ENCODE measurements at places on chromosomes 7 and 10.

- no peak for DNase-seq
Observed at GRCh38 chr7:134394056-134394455, 64.8 kb downstream of the AKR1B1 start.

DNA sequence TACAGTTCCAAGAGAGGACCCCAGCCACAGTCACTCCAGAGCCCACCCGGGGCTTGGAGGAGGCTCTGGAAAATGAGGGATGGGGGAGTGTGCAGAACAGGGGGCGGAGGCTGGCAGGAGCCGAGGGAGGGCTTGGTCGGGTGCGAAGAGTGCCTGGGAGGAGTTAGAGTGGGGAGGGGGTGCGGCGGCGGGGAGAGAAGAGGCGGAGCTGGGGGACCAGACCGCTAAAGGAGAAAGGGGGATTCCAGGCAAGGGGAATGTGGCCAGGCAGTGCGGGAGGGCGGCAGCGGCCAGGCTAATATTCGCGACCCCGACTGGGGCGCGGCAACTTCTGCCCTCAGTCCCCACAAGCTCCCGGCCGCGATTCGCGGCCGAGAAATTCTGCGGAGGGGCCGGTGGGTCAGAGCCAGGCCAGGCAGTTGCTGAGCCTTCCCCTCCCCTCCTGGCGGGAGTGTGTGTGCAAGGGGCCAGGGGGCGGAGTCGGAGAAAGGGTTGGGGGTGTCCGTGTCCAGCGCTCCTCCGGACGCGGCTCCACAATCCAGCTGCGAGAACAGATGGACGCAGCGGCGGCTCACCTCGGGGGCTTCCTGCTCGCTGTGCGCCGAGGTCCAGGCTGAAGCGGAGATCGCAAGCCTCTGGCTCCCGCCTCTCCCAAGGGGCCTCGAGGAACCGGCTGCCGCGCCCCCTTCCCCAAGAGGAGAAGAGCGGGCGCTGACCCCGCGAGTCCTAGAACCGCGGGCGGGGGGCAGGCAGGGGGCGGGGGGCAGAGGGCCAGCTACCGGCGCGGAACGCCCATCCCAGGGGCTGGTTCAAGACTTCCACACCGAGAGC is 612 bp upstream of the SLC18A3 start:
- no peak for DNase-seq

DNA sequence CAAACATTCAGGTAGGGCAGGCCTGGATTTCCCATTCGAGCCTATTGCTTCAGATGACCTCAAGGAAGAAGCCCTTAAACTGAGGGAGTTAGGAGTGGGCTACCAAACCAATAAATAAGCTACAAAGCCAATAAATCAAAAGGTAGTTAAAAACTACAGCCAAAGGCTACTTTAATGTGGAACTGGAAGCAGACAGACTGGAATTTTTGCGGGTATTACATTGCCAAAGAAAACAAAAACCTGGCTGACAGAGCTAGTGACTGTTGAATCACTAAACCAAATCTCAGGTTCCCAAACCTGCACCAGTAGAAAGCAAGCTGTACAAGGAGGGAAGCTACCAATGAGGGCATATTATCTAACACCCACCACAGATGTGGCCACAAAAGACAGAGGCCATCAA is 315.6 kb downstream of the GRM8 start:
- no peak for DNase-seq

DNA sequence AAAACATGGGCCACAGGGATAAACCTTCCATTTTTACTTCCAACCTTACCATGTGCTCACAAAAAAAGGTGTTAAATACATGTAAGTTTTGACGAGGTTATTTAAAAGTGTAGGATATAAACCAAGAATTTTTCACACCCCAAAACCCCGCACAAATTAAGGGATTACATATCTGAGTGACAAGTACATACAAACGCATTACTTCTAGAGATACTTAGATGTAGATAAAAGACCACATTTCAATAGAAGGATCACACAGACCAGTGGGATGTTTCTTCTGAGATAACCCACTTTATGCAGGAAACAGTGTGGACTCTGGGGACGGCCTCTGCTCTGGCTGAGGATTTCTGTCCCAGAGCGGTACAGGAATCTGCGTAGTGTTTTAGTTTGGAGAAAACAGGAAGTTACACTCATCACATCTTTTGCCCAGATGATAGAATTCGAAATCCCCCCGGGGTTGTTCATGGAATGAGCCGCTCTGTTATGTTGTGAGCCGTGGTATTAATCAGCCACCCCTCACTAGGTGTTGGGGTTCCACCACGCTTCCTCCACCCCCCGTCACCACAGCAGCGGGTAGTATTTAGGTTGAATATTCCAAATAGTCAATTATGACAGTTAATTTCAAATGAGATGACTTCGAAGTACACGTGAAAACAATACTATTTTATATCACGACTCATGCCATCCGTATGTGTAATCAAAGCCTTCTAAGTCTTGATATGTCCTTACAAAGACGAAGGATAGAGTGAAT is 1.3 kb upstream of the CUL1 start:
- DNase-seq = no peak

DNA sequence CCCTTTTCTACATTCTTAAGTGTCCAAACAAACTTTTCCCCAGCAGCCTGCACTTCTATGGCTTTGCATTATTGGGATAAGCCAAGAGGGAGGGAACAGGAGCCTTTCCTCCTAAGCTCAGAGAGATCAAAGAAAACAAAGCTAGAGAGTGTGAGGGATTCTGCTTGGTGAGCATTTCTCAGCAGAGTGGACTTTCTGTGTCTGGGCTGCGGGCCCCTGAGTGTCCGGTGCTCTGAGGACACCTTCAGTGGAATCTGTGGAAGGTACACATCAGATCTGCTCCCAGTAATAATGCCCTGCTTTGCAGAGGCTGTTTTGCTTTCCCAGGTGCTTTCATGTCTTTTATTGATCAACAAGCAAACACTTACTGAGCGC is 50.2 kb downstream of the KCNMA1 start:
- DNase-seq = no peak

DNA sequence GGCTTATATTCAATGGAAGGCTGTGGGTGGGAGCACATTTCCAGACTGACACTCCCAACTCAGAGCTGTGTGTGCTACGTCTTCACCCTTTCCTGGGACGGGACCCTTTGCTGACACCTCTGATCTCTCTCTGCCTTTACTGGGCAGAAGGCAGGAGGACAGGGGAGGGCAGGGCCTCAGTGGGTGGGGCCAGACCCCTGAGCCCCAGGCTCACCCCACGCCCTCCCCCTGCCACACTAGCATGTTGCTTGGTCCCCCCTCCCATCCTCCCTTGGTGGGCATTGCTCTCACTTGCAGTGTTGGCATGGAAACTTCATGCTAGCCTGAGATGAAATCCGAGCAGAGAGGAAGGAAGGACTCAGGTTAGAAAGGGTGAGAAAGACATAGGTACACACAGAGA is 18.4 kb downstream of the TMEM273 start:
- DNase-seq = no peak

GRCh38 chr7:37732253-37732652 is 48.7 kb downstream of the GPR141 start:
- no peak for DNase-seq

DNA sequence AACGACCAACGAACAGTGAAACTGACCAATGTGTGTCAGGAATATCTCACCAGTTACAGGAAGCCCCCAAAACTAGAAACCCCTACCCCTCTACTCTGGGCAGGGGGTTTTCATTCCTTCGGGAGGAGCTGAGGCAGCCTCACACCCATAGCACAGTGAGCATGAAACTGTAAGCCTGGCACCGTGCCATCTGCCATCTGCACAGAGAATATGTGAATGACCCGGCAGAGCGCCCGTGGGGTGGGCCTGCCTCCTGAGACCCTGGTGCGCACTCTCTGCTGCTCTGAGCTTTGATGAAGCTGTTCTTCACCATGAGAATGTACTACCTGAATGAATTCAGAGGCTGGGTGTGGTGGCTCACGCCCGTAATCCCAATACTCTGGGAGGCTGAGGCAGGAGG is 27.1 kb downstream of the DAGLB start:
- no peak for DNase-seq

DNA sequence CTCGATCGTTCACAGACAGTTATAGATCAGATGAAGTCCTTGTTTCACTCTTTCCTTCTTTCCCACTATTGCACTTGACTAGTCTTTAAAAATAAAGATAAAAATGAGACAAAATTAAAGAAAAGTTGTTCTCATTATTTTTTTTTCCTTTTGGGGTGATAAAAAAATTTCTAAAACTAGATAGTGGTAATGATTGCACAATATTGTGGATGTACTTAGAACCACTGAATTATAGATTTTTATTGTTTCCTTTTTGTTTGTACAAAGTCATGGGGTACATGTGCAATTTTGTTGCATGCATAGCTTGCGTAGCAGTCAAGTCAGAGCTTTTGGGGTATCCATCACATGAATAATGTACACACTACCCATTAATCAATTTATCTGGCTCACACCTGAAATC is 97.3 kb downstream of the PHTF2 start:
- DNase-seq = no peak

DNA sequence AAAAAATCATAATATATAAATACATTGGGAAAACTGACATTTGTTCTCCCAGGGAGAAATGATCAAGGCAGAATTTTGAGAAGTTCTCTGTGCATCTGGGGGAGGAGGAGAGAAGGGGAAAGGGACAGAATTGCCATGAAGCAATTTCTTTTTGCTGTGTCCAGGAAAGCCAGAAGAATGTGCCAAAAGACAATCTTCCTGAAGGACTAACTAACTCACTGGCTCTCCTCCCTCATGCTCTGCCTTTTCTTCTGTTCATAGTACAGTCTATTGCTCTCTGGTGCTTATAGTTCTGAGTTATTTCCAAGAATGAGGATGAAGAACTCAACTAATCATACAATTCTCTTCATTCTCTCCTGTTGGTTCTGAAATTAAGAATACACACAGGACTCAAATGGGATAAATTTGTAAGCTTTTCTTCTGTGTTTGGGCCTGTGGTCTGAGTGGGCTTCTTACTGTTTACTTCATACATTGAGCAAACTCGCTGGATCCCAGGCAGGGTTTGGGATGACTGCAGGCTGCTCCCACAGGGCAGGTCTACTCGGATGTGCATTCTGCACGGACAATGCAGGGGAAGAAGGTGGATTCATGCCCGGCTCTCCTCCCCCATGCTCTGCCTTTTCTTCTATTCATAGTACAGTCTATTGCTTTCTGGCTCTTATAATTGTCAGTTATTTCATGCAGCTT is 22.2 kb upstream of the FAM171A1 start:
- DNase-seq = no peak

DNA sequence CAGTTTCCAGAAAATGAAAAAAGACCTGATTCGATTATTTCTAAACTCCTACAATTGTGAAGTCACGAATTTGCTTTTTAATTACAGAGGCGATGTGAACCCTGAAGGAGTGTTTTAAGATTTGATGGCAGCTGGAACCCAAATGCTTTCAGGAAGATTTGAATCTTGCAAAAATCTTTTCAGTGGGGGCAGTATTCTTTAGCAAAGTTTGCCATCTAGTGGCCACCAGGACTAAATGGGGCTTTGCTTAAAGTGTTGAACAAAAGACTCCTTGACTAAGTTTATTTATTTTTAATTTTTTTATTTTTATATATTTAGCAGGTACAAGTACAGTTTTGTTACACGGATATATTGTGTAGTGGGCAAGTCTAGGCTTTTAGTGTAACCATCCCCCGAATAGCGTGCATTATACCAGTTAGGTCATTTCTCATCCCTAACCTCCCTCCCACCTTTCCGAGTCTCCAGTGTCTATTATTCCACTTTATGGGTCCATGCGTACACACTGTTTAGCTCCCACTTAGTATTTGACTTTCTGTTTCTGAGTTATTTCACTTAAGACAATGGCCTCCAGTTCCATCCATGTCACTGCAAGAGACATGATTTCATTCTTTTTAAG is 98.8 kb downstream of the CACNB2 start:
- DNase-seq = no peak

DNA sequence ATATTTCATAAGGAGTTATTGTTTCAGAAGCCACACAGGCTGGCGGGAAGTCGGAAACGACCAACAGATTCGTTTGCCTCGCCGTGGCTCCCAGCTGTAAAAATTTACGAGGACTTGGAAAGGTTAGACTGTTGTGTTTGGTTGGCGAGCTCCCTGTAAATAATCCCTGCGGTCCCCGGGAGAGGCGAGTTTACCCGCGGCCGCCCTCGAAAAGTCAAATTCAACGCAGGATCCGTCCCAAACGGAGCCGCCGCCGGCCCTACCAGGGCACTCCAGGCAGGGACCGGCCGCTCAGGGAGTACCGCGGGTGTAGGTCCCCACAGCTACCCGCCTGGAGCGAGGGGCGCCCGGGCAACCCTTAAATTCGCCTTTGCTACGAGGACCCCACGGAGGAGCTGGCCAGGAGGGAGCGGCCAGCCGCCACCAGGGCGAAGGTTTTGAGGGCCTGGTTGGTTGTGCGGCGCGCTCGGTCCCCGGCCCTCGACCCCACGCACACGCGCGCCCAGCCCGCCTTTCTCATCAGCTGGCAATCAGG is 726 bp upstream of the HOXA9 start:
- DNase-seq = no peak

DNA sequence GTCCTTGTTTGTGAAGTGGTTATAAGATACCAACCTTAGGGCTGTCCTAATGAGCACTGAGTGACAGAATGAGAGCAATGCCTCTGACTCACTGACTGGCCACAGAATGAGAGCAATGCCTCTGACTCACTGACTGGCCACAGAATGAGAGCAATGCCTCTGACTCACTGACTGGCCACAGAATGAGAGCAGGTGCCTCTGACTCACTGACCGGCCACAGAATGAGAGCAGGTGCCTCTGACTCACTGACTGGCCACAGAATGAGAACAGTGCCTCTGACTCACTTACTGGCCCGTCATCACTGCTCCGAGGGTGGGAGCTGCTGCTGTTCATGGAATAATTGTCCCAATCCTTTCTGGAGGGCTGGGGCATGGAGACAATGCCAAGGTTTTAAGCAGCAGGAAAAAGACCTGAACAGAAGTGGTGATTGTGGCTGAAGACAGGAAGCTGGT is 265.2 kb upstream of the PPP2R2D start:
- DNase-seq = no peak

DNA sequence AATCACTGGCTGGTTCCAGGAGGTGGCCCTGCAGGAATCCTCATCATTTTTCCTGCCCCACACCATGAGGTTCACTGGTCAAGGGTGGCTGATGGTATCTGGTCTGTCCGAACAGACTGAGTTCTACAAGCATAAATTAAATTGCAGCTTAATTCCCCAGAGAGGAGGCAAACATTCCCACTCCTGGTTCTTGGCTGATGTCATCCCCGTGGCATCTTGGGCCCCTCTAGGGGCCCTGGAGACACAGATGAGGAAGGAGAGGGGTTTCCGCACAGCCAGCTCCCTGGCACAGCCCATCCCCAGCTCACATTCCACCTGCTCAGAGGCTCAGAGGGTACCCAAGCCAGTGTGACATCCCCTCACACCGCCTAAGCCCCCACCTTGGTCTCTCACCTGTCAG is 5.3 kb upstream of the KLRG2 start:
- no peak for DNase-seq
